ENCODE measurements at places on chromosomes 6 and 20.

GRCh38 chr6:137237413-137238170 lies 18.4 kb upstream of the IFNGR1 start:
- no peak for DNase-seq

DNA sequence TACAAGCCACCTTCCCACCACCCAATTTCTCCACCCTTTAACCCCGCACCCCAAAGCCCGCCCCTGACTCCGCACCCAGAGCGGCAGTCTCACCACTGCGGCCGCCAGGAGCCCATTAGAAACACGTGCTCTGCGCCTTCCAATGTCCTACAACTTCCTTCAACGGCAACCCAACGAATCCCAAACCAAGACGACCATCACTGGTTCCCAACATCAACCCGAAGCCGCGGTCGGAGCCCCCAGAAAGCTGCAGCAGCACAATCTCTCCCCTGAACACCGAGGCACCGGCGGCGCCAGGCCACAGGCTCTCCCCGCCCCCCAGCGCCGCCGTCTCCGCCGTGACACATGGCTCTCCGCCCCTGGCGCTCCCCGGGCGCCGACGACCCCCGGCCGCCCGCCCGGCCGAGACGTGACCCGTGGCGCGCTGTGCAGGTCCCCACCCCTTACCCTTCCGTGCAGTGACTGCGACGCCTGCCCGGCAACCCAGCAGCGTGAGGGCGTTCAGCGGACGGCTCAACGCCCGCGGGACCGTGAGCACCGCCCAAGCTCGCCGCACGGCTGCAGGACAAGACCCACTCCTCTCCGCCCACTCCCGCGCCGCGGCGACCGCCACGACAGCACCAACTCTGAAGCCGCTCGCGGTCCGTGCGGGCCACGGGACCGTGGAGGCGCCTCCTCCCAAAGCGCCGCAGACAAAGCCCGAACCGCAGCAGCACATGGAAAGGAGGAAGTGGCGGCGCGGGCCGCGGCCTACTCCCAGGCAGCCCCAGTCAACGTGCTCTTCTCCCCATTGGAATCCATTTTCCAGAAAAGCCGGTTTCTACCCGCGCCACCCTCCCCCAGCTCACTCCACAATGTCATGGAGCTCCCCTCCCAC lies 551 bp downstream of the SYNCRIP start:
- no peak for DNase-seq

- no peak for DNase-seq
Measured at GRCh38 chr6:122753000-122753687, 26.4 kb upstream of the FABP7 start.

GRCh38 chr6:15242937-15243614 lies 2.8 kb upstream of the JARID2 start:
- no peak for DNase-seq

DNA sequence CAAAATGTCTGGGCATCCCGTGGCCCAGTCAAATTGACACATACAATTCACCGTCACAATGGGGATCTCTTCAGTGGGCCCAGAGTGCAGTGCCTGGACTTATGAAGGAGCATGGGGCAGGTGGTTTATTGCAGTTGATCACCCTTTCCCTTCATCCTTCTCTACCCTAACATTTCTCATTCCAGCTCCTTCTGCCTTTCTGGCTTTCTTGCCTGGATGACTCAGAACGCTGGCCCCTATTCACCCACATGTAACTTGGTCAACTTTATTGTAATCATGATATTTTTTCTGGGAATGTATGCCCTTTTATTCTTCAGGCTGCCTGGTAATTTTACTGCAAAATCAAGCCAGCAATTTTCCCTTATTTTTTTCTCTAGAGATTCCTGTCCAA lies 179.9 kb upstream of the DTNBP1 start:
- DNase-seq: no peak

GRCh38 chr20:50331469-50332363 lies 141.1 kb downstream of the CEBPB start:
- no peak for DNase-seq

GRCh38 chr6:7153789-7154188 lies 46.0 kb downstream of the RREB1 start:
- no peak for DNase-seq
